ENCODE measurements at places on chromosomes 7 and 10.
A peak's percentile ranks its signal among the peaks of the same experiment; 100 is the strongest.

- no peak overlapping the region for H3K4me3 ChIP-seq
- H3K27me3 ChIP-seq, result no peaks in the 10 kb centered on the region
- DNase-seq, result no peak
- H3K4me1 ChIP-seq, result no peaks in the 10 kb centered on the region
Measured at GRCh38 chr7:130114374-130114773, 44.0 kb downstream of the KLHDC10 start.

DNA sequence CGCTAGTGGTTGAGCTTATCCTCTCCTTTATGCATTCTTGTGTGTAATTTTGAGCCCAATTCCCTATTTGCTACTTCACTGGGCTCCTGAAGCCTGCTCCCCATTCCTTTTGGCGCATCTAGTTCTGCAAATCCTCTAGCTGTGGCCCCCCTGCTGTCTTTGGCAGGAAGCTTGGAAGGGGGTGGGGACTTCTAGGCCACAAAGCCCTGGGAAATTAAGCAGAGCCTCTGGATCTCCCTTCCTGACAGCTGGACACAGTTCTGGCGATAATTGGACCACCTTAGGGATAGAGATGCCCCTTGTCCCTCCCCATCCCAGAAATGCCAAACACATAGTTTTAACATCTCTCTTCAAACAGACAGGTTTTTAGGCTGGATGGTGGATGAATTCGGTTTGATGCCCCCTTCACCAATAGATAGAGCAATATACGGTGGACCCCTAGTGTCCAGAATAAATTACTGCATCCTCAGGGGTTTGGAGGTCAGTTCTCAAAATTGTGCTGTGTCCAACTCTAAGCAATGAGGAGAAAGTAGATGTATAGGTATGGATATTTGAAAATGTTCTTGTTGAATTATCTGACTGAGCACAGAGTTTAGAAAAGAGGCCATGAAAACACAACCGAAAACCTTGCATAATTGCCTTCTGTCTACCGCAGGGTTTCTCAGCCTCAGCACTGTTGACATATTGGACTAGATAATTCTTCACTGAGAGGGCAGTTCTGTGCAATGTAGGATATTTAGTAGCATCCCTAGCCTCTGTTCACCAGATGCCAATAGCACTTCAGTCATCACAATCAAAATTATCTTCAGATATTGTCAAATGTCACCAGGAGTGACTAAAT lies 75.5 kb downstream of the PAPSS2 start:
- H3K27ac ChIP-seq, result no peak overlapping the region
- H3K4me3 ChIP-seq, result no peak overlapping the region
- H3K27me3 ChIP-seq, result peaks cover 28% of the 10 kb centered on the region
- no peaks in the 10 kb centered on the region for H3K36me3 ChIP-seq
- H3K4me1 ChIP-seq, result peaks cover 5% of the 10 kb centered on the region

DNA sequence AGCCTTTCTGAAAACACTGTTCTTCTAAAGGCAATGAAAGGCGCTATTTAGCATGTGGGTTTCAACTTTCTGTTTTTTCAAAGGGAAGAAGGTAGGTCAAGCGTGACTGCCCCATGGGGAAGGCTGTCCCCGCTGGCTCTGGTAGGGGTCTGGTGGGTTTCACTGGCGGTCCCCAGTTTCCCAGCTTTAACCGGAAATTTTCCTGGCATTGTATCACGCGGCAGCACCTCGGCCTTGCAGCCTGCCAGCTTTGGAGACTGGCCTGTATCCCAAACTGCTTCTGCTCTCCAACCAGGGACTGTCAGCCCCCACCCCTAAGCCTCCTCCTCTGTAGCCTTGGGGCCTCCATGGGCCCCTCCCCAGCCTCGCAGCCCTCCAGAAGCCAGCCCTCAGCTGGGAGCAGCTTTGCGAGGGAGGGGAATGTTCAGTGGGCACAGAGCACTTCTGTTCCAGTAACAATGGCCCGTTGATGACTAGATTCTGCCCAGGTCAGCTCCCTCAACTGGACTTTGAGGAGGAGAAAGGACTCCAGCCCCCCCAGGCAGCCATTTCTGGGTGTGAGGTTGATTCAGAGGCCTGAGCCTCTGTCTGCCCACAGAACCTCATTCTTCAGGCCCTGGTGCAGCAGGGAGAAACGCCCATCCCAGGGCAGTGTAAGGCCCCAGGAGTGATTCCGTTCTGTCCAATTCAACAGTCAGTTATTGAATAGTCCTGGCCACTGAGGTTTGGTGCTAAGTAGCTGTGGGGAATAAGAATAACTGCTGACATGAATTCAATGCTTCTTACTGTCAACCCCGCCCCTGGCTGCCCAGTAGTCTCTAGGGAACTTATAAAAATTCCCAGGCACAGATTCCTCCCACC lies 17.1 kb downstream of the CHST3 start:
- H3K27ac ChIP-seq, result no peak overlapping the region
- no peak for DNase-seq
- no peak overlapping the region for H3K4me3 ChIP-seq
- peaks cover 18% of the 10 kb centered on the region for H3K4me1 ChIP-seq
- no peaks in the 10 kb centered on the region for H3K36me3 ChIP-seq

DNA sequence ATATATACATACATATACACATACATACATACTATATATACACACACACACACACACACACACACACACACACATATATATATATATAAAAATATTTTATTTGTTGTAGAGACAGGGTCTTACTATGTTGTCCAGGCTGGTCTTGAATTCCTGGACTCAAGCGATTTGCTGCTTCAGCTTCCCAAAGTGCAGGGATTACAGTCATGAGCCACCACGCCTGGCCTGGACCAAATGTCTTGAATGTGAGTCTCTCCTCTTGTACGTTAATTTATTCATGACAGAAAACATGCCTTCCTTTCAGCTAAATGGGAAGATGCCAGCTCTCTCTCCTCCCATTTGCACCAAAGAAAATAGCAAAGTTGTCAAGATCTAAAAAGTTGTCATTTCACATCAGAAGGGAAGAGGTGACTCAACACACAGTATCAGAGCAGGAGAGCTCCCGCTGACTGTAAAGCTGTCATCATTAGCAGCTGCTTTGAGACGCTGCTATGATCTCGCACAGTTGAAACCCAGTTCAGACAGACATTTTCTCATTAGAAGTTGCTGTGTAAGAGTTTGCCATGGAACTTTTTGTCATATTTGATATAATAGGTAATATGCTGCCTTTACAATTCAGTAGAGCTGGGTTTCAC lies 224.3 kb downstream of the SFMBT2 start:
- H3K4me3 ChIP-seq, result no peak overlapping the region
- no peaks in the 10 kb centered on the region for H3K27me3 ChIP-seq
- peaks cover 57% of the 10 kb centered on the region for H3K36me3 ChIP-seq
- peaks cover 61% of the 10 kb centered on the region for H3K4me1 ChIP-seq
- H3K27ac ChIP-seq, result peak overlapping the region; percentile 55
- no peak for DNase-seq

GRCh38 chr10:97106207-97106606 lies 79.6 kb downstream of the SLIT1 start:
- H3K4me3 ChIP-seq, result no peak overlapping the region
- DNase-seq, result no peak
- no peaks in the 10 kb centered on the region for H3K36me3 ChIP-seq
- H3K27me3 ChIP-seq, result peaks cover 53% of the 10 kb centered on the region
- no peak overlapping the region for H3K27ac ChIP-seq

- H3K27ac ChIP-seq, result peak overlapping the region; percentile 85
- no peak for DNase-seq
- H3K4me3 ChIP-seq, result peak overlapping the region; percentile 88
- no peaks in the 10 kb centered on the region for H3K27me3 ChIP-seq
Measured at GRCh38 chr7:100539436-100540006, 518 bp downstream of the AGFG2 start.

DNA sequence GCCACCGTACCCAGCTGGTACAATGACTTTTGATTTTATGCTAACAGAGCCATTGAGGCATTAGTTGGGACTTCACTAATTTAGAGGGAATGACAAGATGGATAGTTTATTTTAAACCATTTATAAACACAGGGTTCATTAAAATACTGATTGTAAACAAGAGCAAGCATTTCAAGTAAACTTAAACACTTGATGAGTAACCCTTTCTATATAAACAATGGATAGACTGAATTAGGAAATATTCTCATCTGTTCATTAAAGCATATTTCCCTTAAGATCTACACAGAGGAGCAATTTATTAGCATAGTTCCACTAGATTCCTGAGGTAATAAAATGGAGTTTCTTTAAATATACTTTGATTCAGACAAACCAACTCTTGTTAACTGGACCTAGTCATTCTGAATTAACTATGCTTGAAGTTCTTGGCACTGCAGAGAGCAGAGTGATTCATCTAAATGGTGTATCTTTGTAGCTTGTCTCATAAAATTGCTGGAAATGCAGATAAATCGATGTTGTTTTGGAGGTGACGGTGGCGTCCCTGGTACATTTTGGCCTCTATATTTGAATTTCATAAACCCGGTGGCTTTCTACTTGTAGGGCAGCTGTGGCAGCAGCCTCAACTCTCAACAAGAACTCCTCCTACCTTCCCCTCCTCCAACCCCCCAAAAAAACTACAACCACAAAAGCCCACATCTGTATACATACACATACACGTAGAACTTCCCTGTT lies 15.4 kb upstream of the VDAC2 start:
- H3K27me3 ChIP-seq, result no peaks in the 10 kb centered on the region
- no peak overlapping the region for H3K27ac ChIP-seq
- H3K36me3 ChIP-seq, result no peaks in the 10 kb centered on the region
- no peak overlapping the region for H3K4me3 ChIP-seq
- DNase-seq, result no peak
- H3K4me1 ChIP-seq, result no peaks in the 10 kb centered on the region

DNA sequence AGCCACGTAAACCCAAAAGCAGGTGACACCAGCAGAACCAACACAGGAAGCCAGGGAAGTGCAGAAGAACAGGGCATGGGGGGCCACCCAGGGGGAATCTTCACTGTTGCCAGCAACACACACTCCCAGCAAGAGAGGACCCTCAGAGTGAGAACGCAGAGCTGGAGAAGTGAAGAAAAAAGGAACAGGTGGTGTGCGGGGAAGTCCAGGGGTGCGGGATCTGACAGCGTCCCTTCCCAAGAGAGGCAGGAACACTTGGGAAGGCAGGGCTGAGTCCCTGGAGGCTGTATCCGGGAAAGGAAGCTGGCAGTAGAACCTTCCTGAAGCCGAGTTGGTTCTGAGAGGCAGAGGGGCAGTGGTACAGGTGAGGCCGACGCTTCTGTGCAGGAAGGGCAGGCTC lies 27.7 kb downstream of the AGAP4 start:
- H3K36me3 ChIP-seq, result no peaks in the 10 kb centered on the region
- no peak for DNase-seq
- no peak overlapping the region for H3K4me3 ChIP-seq
- H3K4me1 ChIP-seq, result no peaks in the 10 kb centered on the region
- no peaks in the 10 kb centered on the region for H3K27me3 ChIP-seq
- no peak overlapping the region for H3K27ac ChIP-seq

DNA sequence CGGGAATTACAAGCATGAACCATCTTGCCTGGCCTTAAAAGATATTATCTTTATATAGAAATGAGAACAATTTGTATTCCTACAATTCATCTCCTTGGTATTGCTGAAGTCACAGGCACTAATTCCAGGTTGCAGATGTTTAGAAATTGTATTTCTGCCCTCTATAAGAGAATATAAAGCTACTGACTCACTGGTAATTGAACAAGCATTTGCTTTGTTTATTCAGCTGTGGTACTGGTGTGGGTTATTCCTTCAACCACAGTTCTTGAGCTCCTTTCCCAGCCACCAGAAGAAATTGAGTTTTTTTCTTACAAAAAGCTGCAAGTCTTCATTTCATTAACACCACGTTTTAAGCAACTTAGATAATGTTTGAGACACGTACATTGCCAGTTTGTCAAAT lies 29.0 kb upstream of the MPP7 start:
- H3K4me3 ChIP-seq, result peak overlapping the region; percentile 12
- peak overlapping the region; percentile 99 for H3K27ac ChIP-seq
- no peak for DNase-seq
- peaks cover 38% of the 10 kb centered on the region for H3K4me1 ChIP-seq

DNA sequence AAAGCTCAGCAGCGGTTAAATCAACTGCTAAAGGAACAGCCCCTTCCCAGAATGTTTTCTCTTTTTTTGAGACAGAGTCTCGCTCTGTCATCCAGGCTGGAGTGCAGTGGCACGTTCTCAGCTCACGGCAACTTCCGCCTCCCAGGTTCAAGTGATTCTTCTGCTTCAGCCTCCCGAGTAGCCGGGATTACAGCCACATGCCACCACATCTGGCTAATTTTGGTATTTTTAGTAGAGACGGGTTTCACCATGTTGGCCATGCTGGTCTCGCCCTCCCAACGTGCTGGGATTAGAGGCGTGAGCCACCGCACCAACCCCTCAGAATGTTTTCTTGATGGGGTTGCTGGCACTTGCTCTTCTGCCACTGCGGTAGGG lies 59.8 kb upstream of the IL6 start:
- H3K36me3 ChIP-seq, result peaks cover 5% of the 10 kb centered on the region
- no peak overlapping the region for H3K27ac ChIP-seq

DNA sequence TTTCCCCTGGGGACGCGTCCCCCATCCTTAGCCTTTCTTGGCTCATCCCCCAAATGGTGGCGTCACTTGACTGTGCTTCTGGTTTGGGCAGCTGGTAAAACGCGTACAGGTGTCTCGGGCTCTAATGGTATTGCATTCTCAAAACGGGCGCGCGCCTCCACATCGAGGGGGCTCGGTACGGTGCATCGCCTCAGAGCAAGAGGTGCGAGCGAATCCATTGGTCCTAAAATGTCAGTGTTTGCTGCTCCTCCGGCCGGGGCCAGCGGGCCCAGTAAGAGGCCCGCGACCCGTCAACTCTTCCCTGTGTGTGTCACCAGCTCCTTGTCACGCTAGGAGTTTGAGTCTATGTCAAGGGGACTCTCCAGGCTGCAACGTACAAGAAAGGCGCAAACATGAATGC lies 90.6 kb upstream of the SH2B2 start:
- H3K4me3 ChIP-seq, result no peak overlapping the region
- DNase-seq, result no peak
- no peak overlapping the region for H3K27ac ChIP-seq
- H3K36me3 ChIP-seq, result peaks cover 5% of the 10 kb centered on the region

All from natural killer cell treated with Interleukin-12 subunit alpha and Interleukin-12 subunit beta and Interleukin-15 and Interleukin-18, amount 100 ng/mL, for 72 hours (primary cell).